ENCODE measurements at places on chromosomes 2 and 18. TPM values are rescaled to one million over a fixed set of nuclear protein-coding genes. Genes with fewer than 3 reads are reported as not detected.

TMEM247 gene
- total RNA-seq, result not detected

DNA sequence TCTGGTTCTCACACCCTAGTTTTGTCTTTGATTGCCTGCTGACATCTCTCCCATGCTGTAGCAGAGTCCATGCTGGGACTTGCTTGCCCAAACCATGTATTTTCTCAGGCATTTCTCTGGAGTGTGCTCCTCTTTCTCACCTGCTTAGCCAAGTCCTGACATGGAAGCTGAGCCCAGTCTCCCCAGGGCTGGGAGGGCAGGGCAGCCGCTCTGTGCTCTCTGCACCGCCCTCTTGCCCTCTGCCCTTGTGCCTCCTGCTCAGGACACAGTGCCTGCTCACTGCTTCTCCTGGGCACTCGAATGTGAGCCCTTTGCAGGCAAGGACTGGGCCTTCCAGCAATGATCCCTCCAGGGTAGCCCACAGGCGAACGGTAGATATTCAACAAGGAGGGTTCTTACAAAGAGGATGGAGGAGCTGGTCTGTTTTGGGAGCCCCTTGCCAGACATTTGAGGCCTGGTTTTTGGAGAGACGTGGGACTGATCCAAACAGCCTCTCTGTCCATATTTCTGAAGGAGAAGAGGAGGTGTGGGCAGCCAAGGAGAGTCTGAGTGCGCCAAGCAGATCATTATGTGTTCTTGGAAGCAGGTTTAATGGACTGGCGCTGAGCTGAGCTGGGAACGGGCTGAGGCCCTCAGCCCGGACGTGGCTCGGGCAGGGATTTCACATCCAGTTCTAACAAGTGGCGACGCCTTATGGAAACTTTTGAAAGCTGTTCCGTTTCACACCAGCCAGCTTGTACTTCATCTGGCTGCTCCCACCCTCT lies 4.0 kb downstream of the SLC14A2 start:
- DNase-seq, result no peak
- H3K4me1 ChIP-seq, result no peaks in the 10 kb centered on the region
- H3K27ac ChIP-seq, result peak overlapping the region; percentile 12
- H3K4me3 ChIP-seq, result no peak overlapping the region
- H3K27me3 ChIP-seq, result no peaks in the 10 kb centered on the region
- H3K36me3 ChIP-seq, result no peaks in the 10 kb centered on the region

GRCh38 chr2:120224735-120225548 lies 1.7 kb upstream of the TMEM185B start:
- H3K27me3 ChIP-seq, result no peaks in the 10 kb centered on the region
- no peak overlapping the region for H3K4me3 ChIP-seq
- H3K27ac ChIP-seq, result no peak overlapping the region
- DNase-seq, result no peak
- peaks cover 32% of the 10 kb centered on the region for H3K4me1 ChIP-seq
- no peaks in the 10 kb centered on the region for H3K36me3 ChIP-seq

DNA sequence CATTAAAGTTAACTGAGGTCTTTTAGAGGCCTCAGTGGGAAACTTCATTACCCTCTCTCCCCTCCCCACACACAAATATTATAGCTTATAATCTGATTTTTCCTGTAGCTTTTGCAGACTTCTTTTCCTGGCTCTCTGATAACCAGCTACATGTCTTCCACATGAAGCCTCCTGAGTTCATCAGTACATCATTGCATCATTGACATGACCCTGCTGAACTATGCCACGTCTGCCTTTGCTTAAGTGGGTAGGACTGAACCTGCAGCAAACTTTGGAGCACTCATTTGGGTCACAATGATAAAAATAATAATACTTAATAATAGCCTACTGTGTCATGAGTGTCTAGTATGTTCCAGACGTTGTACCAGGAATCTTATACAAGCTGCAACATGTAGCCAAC lies 7.0 kb downstream of the CRYGA start:
- H3K27ac ChIP-seq, result no peak overlapping the region
- DNase-seq, result no peak
- H3K27me3 ChIP-seq, result no peaks in the 10 kb centered on the region
- H3K36me3 ChIP-seq, result no peaks in the 10 kb centered on the region
- H3K4me1 ChIP-seq, result no peaks in the 10 kb centered on the region
- no peak overlapping the region for H3K4me3 ChIP-seq

DNA sequence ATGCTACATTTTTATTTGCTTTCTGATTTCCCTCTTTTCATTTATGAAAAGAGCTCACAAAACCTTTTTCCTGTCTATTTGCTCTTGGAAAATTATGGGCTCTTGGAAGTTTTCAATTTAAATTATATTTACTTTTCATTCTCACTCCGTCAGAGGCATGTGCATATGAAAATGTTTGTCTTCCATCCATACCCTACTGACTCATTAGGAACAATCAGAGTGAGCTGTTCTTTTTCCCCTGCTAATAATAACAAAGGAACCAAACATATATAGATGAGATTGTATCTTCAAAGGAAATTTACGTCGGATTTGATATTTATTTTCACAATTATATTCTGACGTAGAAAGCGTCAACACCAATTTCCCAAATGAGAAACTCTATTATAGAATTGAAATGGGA lies 1101.2 kb downstream of the TSN start:
- H3K4me3 ChIP-seq, result no peak overlapping the region
- DNase-seq, result no peak
- no peak overlapping the region for H3K27ac ChIP-seq
- no peaks in the 10 kb centered on the region for H3K36me3 ChIP-seq
- H3K27me3 ChIP-seq, result no peaks in the 10 kb centered on the region
- H3K4me1 ChIP-seq, result no peaks in the 10 kb centered on the region
